Hepatocyte (in vitro differentiated cells): ENCODE measurements at places on chromosomes 2 and 18. TPM values are rescaled to one million over a fixed set of nuclear protein-coding genes. Genes with fewer than 3 reads are reported as not detected.
A peak's percentile ranks its signal among the peaks of the same experiment; 100 is the strongest.

GRCh38 chr2:134919341-134920210 lies 954 bp downstream of the CCNT2 start:
- no peak for DNase-seq

- no peak for DNase-seq
Observed at GRCh38 chr18:77940566-77940965, 690.9 kb downstream of the GALR1 start.

DNA sequence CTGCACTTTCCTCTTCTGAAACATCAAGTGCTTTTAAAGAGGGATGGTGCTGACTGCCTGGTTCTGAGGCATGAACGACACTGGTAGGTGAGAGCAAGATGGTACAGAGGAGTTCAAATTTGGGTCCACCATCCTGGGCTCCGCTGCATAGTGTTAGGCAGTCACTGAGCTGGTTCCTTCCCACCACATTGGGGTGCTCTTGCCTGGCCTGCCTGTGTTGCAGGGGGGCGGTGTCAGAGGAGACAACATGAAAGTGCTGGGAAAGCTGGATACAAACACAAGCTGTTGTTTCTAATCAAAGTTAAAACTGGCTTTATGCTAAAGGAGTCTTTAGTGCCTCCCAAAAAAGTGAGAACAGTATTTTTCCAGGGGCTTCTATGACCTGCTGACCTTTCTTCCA lies 258.1 kb downstream of the GBX2 start:
- no peak for DNase-seq

GRCh38 chr18:13165636-13166423 lies 52.7 kb upstream of the LDLRAD4 start:
- no peak for DNase-seq

- no peak for DNase-seq
Observed at GRCh38 chr2:85323351-85323987, 4.3 kb downstream of the TGOLN2 start.

- DNase-seq = no peak
Observed at GRCh38 chr2:117692001-117692763, 122.3 kb upstream of the DDX18 start.

DNA sequence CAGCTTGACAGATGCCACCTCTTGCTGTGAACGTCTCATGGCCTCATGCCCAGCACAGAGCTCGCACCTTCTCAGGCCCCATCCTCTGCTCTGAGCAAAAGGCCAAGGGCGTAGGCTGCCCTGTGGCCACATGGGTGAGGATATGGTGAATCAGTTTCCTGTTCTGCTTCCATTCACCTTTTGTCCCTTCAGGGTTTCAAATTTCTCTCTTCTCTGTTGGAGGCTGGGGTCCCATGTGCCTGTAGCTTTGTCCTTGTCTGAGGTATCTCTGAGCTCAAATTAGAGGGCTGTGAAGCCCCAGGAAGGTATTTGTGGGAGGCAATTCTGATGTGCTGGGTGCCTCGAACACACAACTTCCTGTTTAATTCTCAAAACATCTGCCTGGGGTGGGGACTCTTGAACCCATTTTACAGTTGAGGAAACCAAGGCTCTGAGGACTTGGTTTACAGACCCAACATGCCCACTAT lies 29.0 kb downstream of the ZAP70 start:
- DNase-seq = no peak

DNA sequence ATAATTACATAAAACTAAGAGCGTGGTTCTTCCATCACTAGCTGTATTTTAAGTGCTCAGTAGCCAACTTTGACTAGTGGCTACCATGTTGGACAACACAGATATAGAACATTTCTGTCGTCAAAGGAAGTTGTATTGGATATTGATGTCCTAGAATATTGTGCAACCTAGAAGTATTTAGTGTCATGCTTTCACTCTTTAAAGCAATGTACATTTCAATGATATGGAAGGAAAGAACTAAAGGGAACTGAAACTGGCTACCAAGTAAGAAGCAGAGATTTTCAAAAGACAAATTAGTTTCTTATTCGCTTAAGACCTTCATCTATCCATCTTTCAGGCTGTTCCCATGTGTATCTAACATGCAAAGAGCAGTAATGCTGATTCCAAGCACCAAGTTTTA lies 85.4 kb upstream of the EML6 start:
- no peak for DNase-seq

DNA sequence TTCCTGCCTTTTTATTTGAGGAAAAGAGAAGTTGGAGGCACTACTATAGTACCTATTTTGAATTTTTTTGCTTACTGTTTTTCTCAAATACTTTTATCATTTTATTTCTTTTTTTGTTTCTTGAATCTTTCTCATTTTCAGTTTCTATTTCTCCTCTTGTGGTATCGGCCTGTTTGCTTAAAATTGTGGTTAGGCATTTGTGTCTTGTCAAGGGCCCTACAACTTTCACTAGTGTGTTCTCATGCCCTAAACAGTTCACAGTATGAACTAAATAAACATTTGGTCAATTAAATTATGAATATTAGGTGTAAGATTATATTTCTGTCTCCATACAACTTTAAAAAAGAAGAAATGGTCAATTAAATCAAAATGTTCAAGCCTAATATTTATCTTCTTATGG lies 613.5 kb downstream of the MBD2 start:
- no peak for DNase-seq

GRCh38 chr2:231780123-231780908 lies 766 bp downstream of the PDE6D start:
- DNase-seq = peak; percentile 64

GRCh38 chr2:237128026-237128703 lies 42.5 kb downstream of the COPS8 start:
- DNase-seq = peak; percentile 95

GRCh38 chr2:216373896-216374295 lies 1.6 kb upstream of the MARCHF4 start:
- no peak for DNase-seq

DNA sequence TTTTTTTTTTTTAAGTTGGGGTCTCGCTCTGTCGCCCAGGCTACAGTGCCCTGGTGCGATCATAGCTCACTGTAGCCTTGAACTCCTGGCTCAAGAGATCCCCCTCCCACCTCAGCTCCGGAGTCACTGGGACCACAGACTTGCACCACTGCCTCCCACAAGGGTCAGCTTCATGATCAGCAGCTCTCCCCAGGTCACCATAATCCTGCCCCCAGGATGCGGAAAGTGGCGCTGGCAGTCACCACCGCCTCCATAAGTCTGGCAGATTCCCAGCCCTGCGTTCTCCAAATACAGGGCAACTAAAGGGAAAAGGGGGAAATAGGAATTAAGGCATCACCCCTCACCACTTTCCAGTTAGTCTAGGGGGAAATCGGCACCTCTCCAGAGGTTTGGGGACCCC lies 5.2 kb upstream of the ARID5A start:
- no peak for DNase-seq

GRCh38 chr18:79776674-79777073 lies 21.1 kb upstream of the KCNG2 start:
- no peak for DNase-seq

GRCh38 chr2:120606931-120607330 lies 128.7 kb upstream of the GLI2 start:
- DNase-seq = no peak

DNA sequence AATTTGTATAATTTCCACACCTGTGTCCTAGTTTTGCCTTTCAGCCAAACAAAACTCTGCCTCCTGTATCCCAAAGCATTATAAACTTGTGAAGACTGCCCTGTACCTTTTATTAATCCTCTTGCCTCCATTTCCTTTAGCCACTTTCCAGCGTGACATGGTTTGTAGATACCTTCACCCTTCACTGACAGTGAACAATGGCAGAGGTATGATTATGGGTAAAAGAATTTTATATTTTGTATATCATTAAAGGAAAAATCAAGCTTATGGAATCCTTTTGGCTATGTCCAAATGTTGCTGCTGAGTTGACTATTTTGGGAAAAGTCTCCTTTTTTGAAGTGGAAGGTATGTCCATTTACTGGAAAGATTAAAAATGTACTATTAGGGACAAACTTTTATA lies 251.7 kb downstream of the HNMT start:
- no peak for DNase-seq

DNA sequence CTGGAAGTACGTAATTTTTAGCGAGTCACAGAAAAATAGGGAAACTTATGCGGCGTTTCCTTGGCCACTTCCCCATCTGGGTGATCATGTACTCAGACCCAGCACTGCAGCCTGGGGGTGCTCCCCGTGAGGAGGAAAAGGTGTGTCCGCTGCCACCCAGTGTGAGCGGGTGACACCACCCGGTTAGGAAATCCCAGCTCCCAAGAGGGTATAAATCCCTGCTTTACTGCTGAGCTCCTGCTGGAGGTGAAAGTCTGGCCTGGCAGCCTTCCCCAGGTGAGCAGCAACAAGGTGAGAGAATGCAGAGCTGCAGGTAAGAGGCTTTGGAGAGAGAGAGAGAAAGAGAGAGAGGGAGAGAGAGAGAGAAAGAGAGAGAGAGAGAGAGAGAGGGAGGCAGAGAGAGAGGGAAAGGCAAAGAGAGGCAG lies at the start of gene IL1R2:
IL1R2 (plus strand) TSS at position 240 of the 425 bp plus-strand sequence. CDS start 16,616 bp downstream, outside the sequence.
- no peak for DNase-seq

GRCh38 chr18:69996417-69996816 lies 48.7 kb upstream of the CD226 start:
- DNase-seq = no peak

DNA sequence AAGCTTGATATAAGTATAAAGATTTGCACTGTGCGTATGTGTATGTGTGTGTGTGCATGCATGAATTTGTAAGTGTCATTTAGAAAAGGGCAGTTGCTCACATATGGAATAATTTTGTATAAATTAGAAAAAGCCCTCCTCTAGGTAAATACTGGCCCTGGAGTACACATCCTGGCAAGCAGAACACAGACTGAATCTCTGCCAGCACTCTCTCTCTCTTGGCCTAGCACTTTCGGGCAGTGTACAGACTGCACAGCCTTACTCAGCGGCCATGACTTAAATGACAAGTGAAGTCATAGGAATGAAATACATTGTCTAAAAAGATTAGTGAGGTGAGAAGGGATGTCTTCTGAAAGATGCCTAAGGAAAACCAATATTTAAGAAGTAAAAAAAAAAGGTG lies 214.1 kb downstream of the RDH14 start:
- no peak for DNase-seq

DNA sequence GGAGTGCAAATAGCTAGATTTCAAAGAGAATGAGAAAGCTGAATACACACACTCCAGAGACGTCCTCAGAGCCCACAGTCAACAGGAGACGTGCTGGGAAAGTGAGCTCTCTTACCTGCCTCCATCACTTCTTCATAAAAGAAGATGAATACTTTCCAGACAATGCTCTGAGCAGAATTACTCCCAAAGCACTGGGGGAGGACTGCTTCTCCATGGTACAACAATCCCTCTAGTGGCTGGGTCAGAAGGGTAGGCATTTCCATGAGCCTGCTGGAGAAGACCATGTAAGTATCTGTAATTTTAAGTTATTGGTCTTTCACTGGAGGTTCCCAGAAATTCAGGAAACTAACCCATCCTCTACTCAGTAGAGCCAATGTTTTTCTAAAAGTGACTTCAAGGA lies 190.3 kb downstream of the RBM43 start:
- DNase-seq = peak; percentile 49

DNA sequence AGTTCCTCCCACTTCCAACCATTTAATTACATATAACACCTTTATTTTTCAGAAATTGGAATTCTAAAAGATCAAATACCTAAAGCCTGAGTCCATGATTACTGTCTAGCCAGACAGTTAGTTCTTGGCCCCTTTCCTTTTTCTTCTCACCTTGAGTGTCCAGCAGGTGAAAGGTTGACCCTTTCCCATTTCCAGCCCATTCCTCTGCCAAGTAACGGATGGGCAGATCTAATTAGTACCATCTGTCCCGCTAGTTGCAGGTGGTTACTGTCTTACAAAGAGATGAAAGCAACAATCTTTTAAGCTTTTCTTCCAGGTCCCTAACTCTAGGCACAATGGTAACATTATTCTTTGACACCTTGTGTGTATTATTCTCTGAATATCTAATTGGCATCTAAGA lies 506.7 kb downstream of the ARHGAP15 start:
- DNase-seq = no peak

DNA sequence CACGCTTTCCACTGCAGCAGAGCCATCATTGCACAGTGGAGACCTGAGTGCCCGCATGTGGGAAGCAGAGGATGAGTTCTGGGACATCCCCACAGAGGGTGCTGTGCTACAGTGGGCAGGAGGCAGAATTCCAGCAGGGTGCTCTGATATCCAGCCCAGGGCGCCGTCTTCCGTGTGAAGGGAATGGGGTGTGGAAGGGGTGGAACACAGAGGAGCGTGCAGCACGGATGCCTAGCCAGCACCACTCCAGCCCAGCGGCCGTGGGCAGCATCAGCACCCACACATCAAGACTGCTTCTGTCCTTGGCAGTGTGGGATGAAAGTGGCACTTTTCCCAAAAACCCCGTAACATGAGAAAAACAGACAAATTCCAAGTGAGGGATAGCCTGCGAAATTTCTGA lies 134.3 kb downstream of the ZNF236 start:
- DNase-seq = no peak

DNA sequence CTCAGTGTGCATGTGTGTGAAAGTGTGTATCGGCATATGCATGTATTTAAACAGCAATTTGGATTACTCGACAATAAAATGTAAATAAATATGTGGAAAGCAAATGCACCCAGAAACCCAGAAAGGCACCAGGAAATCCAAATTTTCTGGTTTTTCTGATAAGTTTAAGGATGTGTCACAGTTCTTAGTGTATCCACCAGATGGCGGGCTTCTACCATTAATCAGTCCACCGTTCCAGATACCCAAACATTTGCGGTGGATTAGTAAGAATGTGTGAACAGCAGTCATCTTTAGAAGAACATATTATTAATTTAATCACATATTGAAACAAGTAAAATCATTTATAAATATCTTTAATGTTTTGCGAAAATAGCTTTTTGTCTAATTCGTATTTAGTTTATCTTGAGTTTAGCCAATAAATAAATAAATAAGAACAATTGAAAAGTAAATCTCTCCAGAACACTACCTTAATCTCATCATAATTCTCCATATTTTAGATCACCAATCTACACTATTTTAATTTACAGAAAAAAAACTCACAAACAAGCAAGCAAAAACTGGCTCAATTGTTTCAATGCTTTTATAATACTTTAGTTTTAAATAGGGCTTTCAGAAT lies 298.9 kb downstream of the DSEL start:
- DNase-seq = peak; percentile 81

Gene EMILIN2
- total RNA-seq = 10.6 and 11.9 TPM in 2 replicates

Gene HTR2B
- 0.73 and 0.80 TPM in 2 replicates for total RNA-seq

Gene GKN2
- not detected in 2 replicates for total RNA-seq

Gene CDH19
- not detected in 2 replicates for total RNA-seq

Gene FAM110C
- 10.2 and 11.2 TPM in 2 replicates for total RNA-seq

Gene KCTD1
- 12.0 and 13.8 TPM in 2 replicates for total RNA-seq

Gene SCYGR8
- total RNA-seq = not detected in 2 replicates

Gene SERPINE2
- total RNA-seq = 153 and 186 TPM in 2 replicates

Gene HOXD1
- not detected in 2 replicates for total RNA-seq

Gene SP5
- total RNA-seq = 1.0 and 1.9 TPM in 2 replicates

Gene DDX18
- 47.0 and 58.9 TPM in 2 replicates for total RNA-seq
